ENCODE measurements at places on chromosomes 4 and X. TPM values are rescaled to one million over a fixed set of nuclear protein-coding genes. Genes with fewer than 3 reads are reported as not detected.

QRFPR gene
- total RNA-seq: not detected

FRMD7 gene
- not detected for total RNA-seq

ZAR1 gene
- not detected for total RNA-seq

IL13RA1 gene
- 69.4 TPM for total RNA-seq

ADH1B gene
- not detected for total RNA-seq

POF1B gene
- total RNA-seq: not detected

G3BP2 gene
- total RNA-seq: 166 TPM

All from glomerular endothelial cell (primary cell).